ENCODE measurements at places on chromosomes 6 and 20.

GRCh38 chr20:34475979-34476736 lies 40.1 kb upstream of the DYNLRB1 start:
- peak; percentile 6 for DNase-seq

DNA sequence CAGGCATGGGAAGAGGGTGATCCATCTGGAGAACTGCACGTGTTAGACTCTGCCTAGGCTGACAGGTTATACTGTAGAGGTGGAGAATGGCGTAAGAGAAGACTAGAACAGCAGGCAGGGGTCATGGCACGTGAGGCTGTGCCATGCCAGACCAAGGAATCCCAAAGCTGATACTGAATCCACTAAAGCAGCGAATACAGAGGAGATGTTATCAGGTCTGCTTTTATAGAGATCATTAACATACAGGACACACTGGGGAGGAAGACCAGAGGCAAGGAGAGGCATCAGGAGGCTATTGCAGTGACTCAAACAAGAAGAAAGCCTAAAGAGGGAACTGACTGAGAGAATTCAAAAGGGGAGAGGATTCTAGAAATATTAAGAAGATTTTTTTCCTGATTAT lies 12.9 kb downstream of the PHACTR1 start:
- no peak for DNase-seq

- no peak for DNase-seq
Measured at GRCh38 chr6:3259491-3259958, 778 bp downstream of the PSMG4 start.

DNA sequence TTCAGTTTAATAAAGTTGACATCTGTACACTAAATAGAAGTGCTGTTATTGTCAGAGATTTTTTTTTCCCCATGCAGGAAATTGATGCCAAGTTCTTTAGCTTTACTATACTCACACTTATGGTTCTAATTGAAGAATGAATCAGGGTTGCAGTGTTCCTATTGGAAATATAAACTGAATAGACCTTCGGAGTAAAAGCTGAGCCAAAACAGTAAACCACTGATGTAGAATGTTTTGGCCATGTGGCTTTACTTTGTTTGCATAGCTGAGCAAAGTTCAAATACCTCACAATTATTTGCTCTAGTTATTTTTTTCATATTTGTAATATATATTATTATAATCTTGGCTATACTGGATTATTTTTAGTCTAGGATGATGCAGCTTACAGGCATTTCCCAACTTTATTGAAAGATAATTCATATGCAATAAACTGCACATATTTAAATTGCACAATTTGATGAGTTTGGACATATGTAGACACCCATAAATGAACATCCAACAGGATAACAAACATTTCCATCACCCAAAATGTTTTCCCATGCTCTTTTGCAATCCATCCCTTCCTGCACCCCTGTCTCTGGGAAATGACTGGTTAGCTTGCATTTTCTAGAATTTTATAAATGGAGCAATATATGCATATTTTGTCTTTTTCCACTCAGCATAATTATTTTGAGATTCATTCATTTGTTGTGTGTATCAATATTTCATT lies 105.8 kb upstream of the NOX3 start:
- DNase-seq = no peak

DNA sequence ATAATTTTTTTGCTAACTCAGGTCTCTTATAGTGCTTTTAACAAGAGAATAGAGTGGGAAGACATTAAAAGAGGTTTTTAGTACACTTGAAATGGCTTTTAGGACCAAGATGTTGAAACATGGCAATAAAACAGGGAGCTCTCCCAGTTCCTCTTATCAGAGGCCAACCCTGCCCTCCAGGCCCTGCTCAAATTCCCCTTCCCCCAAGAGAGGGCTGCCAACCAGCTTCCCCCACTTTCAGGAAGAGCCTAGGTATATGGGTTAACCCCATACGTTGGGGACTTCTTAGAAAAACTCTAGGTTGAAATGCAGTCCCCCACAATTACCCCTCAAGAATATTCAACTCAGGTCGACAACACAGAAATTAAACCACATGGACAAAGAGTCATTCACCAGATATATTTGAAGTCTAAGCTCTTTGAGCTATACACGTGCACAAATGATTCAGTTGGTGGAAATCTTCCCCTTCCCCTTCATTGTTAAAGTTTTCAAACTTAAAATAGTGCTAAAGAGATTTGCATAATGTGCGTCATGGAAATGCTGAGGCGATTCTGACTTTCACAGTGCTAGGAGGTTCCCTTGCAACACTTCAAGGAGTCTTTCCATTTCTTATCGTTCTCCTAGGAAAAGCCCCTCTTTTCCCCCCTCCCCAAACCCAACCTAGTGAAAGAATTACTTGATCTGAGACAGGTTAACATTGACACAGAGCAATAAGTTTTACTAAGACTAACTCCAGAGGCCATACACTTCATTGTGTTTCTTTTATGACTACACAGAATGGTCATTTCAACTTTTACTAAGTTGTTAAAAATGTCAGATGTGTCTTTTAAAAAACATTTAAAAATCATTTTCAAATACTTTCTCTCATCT lies 49.8 kb upstream of the ENPP5 start:
- DNase-seq = no peak

DNA sequence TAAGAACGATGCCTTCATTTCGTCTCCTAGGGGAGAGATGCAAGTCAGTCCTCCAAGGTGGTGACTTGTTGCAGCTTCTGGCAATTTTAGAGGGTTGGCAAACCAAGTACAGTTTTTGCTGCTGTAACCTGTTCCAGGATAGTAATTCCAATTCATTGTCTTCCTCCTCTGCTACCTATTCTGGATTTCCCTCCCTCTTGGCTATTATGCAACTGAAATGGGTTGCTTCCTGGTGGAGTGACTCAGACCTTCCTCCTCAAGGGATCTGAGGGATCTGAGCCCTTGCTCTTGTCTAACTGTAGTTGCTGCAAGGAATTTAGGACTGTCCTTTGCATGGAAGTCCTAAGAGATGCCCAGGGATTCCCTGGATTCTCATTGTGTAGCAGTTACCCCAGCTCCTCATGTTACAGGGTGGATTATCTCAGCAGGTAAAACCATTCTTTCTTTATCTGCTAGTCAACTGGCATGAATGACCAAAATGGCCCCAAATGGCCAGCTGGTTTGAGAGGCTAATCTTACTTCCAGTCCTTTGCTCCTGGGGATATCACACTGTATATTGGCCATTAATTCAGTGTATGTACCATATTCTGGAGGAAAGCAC lies 17.6 kb upstream of the ELMO2 start:
- DNase-seq = no peak

DNA sequence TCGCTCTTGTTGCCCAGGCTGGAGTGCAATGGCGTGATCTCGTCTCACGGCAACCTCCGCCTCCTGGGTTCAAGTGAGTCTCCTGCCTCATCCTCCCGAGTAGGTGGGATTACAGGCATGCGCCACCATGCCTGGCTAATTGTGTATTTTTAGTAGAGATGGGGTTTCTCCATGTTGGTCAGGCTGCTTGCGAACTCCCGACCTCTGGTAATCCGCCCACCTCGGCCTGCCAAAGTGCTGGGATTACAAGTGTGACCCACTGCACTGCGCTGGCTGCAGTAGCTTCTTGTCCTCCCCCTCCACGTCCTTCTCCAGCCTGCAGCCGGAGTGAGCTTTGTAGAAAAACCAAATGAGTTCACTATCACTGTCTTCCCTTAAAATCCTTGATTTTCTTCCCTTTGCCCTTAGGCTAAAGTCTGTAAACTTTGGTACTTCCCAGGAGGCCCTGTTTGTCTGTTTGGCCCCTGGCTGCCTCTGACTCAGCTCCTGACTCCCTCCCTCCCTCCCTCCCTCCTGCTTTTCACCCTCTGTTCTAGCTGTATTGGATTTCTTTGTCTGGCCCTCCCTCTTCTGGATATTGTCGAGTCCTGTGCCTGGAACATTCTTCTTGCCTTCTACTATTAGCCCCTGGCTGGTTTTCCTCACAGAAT lies 12.9 kb downstream of the PARD6B start:
- no peak for DNase-seq

DNA sequence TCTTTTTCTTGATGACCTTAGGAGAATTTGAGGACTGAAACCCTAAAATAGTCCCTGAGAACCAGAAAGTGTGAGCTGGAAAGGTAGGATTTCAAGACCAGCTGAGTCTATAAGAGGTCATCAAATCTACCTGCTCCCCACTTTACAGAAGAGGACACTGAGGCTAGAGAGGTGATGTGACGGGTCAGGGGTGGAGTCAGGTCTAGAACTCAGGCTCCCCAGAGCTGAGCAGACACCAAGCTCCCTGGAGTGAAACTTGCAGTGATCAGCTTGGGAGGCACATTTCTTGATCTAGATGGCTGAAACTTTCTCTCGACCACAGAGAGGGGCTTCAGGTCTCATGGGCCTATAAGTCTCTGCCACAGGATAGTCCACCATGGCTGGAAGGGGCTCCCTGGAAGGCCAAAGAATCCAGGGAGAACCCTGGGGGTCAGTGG lies 55.1 kb downstream of the HNF4A start:
- no peak for DNase-seq

- no peak for DNase-seq
Measured at GRCh38 chr6:150598401-150598800, 1.3 kb upstream of the PLEKHG1 start.

DNA sequence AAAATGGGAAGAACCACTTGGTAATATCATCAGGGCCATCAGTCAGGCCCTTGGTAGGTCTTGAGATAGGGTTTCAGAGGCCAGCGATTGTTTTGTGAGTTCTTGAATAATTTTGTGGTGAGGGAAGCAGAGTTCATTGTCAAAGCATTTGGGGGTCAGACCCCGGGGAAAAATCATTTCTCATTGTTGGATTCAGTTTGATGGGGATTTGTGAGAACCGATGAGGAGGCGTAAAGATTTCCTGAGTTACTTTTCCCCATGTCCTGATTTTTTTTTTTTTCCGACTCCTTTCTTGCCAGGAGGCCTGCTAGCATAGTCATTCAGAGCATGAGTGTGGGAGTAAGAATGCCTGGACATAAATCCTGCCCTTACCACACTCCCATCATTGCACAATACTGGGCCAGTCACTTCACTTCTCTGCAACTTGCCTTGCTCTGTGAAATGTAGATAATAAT lies 60.3 kb downstream of the TSHZ2 start:
- DNase-seq = no peak

- no peak for DNase-seq
Measured at GRCh38 chr6:106287215-106287614, 38.3 kb downstream of the ATG5 start.

- DNase-seq = no peak
Measured at GRCh38 chr6:149923327-149923986, 536 bp upstream of the RAET1G start.

DNA sequence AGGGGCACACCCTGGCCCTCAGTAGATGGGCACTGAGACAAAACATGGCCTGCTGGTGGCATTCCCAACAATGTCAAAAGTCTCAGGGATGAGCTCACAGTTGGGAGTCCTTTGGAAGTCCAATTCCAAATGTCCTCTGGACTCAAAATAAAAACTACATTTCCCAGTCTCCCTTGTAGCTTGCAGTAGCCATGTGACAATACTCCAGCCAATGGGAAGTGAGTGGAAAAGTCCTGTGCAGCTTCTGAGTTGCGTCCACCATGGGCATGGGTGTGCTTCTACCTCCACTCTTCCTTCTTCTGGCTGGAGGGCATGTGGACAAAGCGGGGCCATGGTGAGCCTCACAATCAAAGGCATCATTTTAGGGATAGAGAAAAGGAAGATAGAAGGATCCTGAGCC lies 5.8 kb upstream of the ADAM33 start:
- DNase-seq = no peak

GRCh38 chr20:49859807-49860206 lies 47.2 kb downstream of the SLC9A8 start:
- no peak for DNase-seq

- no peak for DNase-seq
Measured at GRCh38 chr20:24819331-24819965, 129.6 kb upstream of the CST7 start.

GRCh38 chr6:24273096-24273870 lies 84.6 kb downstream of the DCDC2 start:
- DNase-seq = no peak

DNA sequence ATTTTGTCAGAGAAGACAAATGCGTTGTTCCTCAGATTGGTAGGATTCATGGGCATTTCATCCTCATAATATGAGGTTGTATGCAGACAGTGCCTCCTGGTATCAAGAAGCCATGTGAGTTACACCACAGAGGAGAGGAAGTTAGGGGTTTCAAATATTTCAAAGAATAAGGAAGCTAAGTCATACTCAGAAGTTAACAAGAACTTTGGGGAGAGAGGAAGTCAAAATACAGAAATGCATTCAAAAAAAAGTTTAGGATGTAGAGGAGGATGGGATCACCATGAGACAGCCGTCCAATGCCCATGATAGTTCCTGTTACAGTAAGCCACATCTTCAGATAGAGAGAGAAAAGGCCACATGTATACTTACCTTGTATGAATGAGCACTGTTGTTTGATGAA lies 22.3 kb downstream of the HLA-DOB start:
- DNase-seq = no peak

GRCh38 chr6:53441761-53442160 lies 93.0 kb upstream of the ELOVL5 start:
- no peak for DNase-seq

- DNase-seq = no peak
Measured at GRCh38 chr20:53602661-53603060, 9.0 kb upstream of the ZNF217 start.

- DNase-seq = no peak
Measured at GRCh38 chr20:20992686-20993360, 113.3 kb downstream of the LINC00237 start.

DNA sequence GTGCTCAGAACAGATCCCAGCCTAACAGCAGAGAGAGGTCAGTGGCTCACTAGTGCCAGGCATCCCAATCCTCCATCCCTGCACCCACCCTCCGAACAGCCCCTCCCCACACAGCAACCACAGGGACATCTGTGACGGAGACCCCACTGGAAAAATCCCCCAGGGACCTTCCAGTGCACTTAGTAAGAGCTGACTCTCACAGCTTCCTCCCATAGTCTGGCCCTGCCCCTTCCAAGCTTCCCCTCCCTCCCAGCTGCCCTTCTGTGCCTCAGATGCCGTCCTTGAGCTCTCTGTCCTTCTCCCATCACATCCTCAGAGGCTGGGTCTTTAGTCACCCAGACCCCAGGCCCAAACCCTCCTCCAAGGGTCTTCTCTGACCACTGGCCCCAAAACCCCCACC lies 9.7 kb upstream of the THBS2 start:
- DNase-seq = no peak

DNA sequence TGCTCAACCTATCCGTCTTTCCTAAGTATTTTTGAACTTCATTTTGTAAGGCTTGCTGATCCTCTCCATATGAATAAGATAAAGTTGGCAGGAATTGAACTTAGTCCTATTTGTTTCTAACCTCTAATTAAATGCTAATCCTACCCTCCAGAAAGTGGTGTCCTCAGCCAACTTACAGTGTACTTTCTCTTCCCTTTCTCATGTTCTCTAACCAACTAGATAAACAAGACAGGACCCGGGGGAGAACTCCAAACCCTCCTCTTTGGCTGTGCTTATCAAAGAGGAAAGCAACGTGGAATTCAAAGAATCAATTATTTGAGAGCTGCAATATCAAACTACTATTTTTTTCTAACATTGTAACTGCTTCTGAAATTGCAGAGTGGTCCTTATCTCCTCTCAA lies 56.5 kb upstream of the NRSN1 start:
- DNase-seq = no peak

- no peak for DNase-seq
Measured at GRCh38 chr6:112466373-112467151, 119.4 kb downstream of the RFPL4B start.

GRCh38 chr6:90497411-90497810 lies 89.5 kb downstream of the MAP3K7 start:
- no peak for DNase-seq
